ENCODE measurements at places on chromosomes 7 and 10. TPM values are rescaled to one million over a fixed set of nuclear protein-coding genes. Genes with fewer than 3 reads are reported as not detected.

GRCh38 chr10:113549856-113550255 lies 3.0 kb upstream of the HABP2 start:
- no peak for DNase-seq

- no peak for DNase-seq
Observed at GRCh38 chr10:132064082-132064755, 1.5 kb upstream of the JAKMIP3 start.

GRCh38 chr7:155460926-155461613 lies 3.1 kb downstream of the EN2 start:
- no peak for DNase-seq

DNA sequence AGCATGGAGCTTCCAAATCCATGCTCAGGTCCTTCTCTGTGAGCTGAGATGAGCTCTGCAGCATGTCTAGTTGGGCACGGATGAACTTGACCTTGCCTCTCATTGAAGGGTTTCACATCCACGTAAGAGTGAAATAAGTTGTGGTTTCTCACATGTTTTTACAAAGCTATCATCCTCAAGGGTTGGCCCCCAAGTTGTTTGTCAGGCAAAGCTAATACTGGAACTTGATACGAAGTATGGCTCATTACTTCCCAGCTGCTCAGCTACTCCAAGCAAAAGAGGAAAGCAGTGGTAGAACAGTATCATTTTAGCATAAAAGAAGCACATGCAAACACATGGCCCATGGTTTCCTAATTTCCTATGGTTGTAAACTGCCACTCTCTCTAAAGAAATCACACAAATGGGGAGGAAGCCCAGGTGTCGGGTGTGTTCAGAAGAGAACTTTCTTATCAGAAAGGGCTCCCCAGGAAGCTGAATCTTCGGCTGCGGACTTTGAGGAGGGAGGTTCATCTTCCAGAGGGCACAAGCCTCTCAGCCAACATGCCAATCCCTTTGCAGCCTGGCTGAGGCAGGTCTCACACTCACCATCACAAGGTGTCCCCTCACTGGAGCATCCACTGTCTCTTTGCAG lies 45.3 kb downstream of the PDLIM1 start:
- no peak for DNase-seq

DDIT4 gene
- 684 TPM for total RNA-seq

DNA sequence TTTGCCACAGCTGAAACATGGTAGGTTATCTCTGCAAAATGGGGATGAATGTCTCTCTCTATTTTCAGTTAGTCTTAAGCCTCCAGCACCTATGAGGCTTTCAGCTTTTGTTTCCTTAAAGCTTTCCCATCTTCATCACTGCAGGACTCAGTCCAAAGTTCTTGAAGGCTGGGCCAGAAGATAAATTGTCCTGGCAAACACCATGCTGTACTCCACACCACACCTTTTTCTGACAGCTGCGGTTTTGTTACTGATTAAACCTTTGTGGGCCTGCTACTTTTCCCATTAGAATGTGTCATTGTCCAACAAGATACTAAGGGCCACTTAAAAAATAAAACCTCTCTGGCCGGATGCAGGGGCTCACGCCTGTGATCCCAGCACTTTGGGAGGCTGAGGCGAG lies 87.2 kb upstream of the A1CF start:
- DNase-seq, result no peak

DNA sequence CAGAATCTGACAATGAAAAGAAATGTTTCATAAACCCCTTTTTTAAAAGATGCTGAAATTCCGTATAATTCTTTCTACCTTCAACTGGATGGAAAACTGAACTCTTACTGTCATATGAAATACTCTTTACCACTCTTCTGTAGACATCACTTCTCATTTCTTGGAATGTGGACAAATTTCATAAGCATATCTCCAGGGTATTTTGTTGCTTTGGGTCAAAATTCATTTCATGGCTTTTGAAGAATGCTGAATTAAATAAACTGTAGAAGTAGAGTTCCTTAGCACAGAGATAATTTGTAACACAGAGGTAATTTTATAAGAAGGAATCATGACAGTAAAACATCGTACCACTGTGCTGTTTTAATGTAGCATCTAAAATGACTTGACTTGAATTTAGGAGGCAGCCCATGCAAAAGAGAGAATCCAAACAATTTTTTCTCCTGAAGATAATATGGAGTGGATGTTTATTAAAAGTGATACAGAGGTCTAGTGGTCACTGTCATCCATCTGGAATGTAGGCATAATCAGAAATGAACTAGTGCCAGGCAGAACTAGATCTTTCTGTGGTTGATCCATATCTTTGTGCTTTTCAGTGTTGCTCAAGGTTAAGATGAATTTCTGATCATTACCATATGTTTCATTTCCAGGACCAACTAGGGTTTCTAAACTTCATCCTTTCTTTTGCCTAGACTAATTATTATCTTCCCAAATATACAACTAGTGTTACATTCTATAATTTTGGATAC lies 492.0 kb downstream of the KIF20B start:
- DNase-seq, result no peak

DNA sequence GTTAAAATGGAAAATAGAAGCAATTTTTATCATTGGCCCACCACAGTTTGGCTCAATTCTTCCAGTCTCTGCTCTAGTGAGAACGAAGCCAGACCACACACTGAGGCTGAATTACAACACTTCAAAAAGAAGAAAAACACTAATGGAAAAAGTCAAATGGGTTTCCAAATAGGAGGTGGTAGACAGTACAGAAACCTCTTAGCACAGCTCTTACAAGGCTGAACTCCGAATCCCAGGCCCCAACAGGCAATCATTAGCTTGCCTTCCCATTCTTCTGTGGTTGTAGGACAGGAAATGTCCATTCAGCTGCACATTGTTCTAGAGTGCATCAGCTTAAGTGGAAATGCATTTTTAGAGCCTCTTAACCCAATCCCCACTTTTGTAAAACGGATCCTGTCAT lies 115.1 kb upstream of the MEOX2 start:
- DNase-seq, result no peak

CALML5 gene
- not detected for total RNA-seq

LOXL4 gene
- not detected for total RNA-seq

GRCh38 chr7:38978491-38978890 lies 782 bp downstream of the POU6F2 start:
- no peak for DNase-seq

GRCh38 chr7:117385363-117386109 lies 41.8 kb downstream of the ASZ1 start:
- no peak for DNase-seq

DNA sequence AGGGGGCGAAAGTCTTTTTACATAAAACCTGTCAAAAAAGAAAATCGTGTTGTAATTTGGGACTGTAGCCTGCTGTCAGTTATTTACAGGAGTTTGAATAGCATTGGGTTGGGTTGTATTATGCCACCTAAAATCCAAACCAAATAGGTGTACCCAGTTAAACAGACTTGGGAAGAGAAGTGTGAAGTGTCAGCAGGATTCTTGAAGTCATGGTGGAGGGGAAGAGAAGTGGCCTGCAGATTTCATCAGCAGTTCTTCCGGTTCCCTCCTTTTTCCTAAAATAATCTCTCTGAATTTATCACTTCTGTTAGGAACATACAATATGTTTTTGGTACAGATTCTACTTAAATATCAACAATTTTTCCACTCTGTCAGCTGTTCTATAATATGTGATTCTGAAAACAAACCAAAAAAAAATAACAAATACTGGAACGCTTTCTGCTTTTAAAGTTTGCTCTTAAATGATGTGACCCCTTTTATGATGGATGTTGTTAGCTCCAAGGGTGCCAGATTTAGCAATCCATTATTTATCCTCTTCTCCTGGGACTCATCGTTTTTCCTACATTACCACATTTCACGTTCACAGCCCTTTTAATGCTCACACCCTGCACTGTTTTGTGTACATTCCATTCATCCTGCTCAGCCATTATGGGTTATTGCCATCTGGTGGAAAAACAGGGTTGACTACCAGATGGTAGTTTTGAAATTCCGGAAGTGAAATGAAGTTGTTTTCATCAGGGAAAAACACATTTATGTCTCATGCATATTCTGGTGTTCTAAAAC lies 18.7 kb upstream of the ARHGAP12 start:
- DNase-seq, result no peak

PRF1 gene
- total RNA-seq, result 7.5 TPM

TCF7L2 gene
- total RNA-seq, result 2.1 TPM

ERVW-1 gene
- not detected for total RNA-seq

DNA sequence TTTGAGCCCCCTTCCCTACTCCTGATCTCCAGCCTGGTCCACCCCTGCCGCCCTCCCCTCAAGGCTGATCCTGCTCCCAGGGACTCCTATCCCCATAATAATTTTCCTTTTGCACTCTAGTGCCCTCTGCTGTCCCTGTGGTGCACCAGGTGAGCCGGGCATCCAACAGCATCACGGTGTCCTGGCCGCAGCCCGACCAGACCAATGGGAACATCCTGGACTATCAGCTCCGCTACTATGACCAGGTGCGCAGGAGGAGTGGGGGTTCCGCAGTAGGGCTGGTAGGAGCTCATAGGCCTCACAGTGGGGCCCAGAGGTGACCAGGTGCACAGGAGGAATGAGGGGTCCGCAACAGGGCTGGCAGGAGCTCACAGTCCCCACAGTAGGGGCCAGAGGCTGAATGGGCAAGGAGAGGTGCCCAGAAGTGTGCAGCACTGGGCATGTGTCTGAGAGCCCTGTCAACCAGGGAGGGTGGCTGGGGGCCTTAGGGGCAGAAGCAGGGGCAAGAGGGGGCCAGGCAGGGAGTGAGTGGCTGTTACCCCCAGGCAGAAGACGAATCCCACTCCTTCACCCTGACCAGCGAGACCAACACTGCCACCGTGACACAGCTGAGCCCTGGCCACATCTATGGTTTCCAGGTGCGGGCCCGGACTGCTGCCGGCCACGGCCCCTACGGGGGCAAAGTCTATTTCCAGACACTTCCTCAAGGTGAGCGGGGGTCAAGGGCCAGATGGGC lies 11.7 kb downstream of the EPHB6 start:
- peak; percentile 27 for DNase-seq

ITGA8 gene
- total RNA-seq, result not detected

DNA sequence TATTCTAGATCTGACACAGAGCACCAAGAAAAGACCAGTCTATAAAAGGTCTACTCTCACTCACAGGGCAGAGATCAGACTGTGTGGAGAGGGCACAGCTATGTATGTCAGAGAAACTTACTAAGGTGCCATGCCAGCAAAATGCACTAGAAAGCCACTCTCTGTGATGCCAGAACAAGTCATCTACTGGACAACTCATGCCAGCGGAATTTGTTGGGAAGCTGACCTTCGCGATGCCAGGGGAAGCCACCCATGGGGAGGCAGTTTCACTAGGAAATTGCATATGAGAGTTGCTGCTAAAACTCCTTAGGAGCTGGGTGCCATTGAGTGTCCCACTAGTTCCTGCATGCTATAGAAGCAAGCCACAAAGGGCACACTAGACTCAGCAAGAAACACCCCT lies 58.5 kb downstream of the MICU1 start:
- DNase-seq, result no peak

- no peak for DNase-seq
Observed at GRCh38 chr7:95715274-95715673, 57.1 kb upstream of the DYNC1I1 start.

- DNase-seq, result no peak
Observed at GRCh38 chr7:93226310-93226709, at the start of gene HEPACAM2. HEPACAM2 (minus strand) TSS chr7:93226469.

LRGUK gene
- 0.07 TPM for total RNA-seq

TMEM176A gene
- not detected for total RNA-seq

- no peak for DNase-seq
Observed at GRCh38 chr7:68192941-68193340, 1196.3 kb downstream of the TYW1 start.

DNA sequence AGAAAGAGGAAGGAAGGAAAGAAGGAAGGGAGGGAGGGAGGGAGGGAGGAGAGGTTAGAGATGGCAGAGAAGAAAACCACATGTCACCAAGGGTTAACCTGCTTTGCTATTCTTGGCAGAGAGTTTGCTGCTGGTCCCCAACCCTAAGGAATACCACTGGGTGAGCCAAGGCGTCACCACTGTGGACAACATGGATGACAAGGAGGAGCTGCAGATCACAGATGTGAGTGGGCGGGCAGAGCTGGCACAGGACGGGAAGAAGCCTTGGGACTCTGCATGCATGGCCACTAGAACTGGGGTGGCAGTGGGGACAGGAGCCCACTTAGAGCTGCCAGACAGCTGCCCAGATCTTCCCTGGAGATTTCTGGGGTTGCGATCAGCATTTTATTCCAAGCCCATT lies 17.2 kb upstream of the MYH16 start:
- no peak for DNase-seq

GRCh38 chr10:91885362-91886079 lies 23.8 kb downstream of the FGFBP3 start:
- no peak for DNase-seq

GRCh38 chr7:24980534-24981170 lies 674 bp upstream of the OSBPL3 start:
- peak; percentile 58 for DNase-seq
